ENCODE measurements at places on chromosomes 6 and 20.
A peak's percentile ranks its signal among the peaks of the same experiment; 100 is the strongest.

GRCh38 chr6:78397499-78397898, 469.9 kb upstream of the IRAK1BP1 start:
- no peak for DNase-seq

DNA sequence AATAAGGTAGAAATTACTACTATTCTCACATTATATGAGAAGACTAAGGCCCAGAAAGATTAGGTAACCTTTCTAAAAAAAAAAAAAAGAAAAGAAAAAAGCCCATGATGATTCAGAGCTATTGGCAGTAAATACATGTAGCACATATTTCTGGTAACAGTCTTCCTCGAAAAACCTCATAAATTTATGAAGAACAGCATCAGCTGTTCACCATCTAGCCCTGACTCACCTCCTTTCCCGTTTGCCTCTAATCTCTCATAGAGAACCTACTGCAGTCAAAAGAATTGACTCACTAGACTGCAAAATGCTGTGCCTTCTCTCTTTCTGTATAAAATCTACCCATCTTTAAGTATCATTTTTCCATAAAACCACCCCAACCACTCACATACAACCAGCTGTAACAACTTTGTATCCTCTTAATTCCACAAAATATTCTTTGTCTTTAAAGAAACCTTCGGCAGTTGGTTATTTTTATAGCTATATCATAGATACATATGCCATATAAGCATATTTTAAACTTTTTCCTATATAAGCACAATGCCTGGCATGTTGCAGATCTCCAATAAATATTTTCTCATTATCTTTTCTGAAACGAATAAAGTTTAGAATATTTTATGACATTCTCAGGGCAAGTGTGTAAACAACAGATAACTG, 152.7 kb upstream of the ENPP5 start:
- no peak for DNase-seq

- DNase-seq: no peak
Observed at GRCh38 chr20:51428401-51429143, 113.9 kb downstream of the NFATC2 start.

DNA sequence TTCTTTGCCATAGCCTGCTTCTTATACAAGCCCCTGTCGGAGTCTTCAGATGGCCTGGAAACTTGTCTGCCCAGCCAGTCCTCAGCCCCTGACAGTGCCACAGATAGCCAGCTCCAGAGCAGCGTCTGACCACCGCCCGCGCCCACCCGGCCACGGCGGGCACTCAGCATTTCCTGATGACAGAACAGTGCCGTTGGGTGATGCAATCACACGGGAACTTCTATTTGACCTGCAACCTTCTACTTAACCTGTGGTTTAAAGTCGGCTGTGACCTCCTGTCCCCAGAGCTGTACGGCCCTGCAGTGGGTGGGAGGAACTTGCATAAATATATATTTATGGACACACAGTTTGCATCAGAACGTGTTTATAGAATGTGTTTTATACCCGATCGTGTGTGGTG, 29.5 kb downstream of the SLCO4A1 start:
- DNase-seq: no peak

GRCh38 chr20:11861479-11861878, 56.2 kb upstream of the BTBD3 start:
- no peak for DNase-seq

- no peak for DNase-seq
Observed at GRCh38 chr20:32973077-32973717, 31.0 kb downstream of the SUN5 start.

DNA sequence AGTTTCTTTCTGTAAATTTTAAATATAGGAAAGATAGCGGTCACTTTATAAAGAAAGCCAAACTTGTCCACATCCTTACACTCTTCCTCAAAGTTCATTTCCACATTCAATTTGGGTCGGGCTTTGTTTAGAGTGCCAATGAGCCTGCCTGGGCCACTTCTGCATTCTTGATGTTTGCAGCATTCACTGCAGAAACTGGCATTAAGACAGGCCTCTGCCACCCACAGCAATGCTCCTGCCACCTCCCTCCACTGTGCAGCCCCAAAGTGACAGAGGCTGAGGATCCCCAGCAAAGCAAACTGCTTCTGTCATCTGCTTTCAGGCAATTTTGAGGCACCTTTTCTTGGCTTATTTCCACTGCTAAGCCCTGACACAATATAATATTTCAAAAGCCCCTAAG, 61.2 kb downstream of the TNFAIP3 start:
- peak; percentile 14 for DNase-seq

DNA sequence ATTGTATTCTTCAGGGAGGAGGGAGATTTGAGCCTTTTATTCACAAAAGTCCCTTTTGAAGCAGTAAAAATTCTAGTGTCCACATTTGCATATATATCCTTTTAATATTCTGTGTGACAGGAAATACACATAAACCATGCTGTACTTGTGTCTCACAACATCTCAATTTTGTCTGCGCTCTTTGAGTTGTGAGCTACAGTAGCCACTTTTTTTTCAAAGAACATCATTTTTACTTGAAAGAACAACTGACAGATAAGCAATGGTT, 21.3 kb downstream of the LMBRD1 start:
- no peak for DNase-seq

DNA sequence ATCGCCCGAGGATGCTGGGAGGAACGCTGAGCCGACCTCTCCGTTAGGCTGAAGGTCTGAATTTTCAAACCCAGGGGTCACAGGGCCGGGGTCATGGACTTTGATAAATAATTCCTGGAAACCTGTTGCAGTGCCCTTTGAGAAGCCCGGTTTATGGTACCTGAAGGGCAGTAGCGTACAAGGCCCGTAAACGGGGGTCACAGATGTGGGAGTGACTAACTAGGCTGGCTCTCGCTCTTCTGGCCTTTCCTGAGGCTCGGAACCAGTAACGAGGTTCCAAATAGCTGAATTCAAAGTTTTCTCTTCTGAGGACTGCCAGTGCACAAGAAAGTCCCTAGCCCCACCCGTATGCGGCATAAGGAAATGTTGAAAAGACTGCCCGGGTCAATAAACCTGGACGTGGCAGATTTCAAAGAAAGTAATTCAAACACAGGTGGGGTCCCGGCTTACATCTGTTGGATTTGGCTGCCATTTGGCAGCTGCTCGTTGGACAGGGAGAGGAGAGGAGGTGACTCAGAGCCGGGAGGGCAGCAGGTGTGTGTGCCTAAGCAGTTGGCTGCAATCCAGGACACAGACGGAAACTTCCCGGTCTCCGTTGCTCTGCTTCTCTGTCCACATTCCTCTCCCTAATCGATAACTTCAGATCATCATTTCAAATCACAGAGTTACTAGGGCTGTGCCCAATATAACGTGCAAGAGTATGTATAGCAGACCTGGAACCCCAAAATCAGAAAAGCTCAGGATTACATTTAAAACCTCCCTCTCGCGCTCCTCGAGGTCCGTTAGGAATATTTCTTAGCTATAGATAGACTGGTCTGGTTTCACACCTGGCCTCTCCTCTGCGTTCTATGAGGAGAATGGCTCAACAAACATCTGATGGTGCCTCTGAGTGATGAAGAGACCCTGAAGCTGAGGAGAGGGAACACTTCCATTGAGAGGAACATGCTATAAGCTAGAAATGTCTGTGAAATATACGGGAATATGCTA, 765 bp upstream of the GMDS start:
- no peak for DNase-seq

DNA sequence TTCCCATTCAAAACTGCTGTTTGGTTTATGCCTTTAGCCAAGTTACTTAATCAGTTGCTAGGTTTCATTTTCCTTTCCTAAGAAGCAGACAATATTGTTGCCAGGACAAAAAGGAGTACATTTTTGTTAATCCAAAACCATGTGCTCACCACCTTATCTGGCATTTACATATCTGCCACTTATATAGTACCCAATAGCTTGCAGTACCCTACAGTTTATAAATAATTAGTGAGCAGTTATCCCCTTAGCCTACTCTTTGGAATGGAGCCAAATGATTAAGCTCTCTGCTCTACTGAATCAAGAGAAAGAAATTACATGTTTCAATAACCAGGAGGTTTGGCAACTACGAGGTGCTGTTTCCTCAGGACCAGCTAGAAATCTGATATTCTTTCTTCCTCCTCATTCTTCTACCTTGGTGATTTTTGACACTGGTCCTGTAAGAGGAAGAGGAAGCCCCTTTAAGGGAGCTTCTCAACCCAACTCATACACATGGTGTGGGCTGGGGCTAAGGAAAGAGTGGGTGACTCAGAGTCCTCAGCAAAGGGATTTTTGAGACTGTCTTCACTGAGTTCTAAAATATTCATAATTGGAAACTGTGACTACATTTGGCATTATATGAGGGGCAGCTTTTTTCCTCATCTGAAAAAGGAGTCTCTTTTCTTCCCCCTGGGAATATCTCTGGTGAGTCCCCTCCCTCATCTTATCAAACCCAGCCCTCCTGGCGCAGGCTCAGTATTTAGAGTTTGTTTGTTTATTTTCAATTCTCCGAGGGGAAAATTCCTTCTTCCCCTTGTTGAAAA, 1.5 kb downstream of the ZNFX1 start:
- DNase-seq: peak; percentile 32

- no peak for DNase-seq
Observed at GRCh38 chr6:47810885-47811284, 29.1 kb downstream of the OPN5 start.

DNA sequence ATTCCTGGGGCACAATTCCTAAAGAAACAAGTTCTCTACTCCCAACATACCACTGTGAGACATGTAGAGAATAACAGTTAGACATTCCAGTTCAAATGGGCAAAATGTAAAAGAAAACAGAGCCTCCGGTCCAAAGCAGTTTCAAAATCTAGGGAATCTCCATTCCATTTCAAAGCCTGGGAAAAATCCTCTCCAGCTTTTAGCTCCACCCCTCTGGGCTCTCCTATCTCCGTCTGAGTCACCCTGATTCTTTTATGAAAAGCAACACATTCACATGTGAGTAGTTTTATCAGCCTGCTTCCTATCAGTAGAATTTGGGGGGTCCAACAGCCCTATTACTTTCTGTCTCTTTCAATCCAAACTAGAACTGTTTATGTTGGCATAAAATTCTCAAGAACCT, 3.7 kb downstream of the CSNK2A1 start:
- no peak for DNase-seq

DNA sequence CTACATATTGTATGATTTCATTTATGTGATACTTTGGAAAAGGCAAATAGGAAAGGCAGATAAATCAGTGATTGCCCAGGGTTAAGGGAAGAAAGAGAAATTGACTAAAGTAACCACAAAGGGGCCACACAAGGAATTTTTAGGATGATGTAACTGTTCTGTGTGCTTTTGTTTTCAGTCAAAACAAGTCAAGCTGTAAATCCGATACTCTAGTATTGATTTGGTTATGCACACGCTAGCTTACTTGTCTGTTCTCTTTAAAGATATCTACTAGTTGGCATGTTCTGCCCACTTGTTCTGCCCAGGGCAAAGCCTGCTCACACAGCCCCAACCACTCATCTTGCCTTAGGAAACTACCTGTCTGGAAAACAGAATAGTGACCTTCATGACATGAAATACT, 6.4 kb downstream of the FBXL4 start:
- no peak for DNase-seq

DNA sequence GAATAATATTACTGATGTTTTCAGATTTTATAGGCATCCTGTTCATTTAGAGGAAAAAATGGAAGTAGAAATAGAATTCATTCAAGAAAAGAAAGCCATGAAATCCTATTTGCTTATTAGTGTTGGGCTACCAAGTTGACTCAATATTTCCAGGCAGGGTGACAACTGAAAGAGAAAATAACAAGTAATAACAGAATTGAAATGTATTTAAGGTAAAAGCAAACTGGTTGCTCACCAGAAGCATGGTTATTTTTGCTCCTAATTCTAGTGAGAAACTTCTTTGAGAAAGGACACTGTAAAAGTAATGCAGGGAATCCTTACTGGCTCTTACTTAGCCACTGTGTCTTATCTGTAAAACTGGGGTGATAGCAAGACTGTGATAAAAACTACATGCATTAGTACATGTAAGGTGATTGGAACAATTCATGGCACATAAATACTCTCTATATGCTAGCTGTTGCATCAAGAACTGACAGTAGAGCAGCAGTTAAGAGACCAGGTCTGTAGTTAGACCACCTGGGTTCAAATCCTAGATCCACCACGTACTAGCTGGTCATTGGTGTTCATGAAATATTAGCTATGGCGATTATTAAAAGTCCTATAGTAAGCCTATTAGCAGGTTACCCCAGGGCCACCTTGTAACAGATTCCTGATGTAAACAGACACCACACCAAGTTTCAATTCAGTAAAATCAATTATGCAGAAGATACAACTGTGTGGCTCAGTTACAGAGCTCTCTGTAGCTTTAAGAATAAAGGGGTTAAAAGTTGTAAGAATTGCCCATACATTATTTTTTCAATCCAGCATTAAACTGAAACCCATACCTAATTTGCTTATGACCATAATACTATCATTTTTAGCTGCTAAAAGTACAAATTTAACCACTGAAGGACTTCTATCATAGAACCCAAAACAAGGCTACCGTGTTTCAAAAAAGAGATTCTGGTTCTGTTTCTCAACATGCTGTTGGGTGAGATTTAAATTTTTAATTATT, 159.2 kb upstream of the COL21A1 start:
- DNase-seq: no peak

GRCh38 chr6:134535831-134536230, 217.9 kb upstream of the SGK1 start:
- no peak for DNase-seq

DNA sequence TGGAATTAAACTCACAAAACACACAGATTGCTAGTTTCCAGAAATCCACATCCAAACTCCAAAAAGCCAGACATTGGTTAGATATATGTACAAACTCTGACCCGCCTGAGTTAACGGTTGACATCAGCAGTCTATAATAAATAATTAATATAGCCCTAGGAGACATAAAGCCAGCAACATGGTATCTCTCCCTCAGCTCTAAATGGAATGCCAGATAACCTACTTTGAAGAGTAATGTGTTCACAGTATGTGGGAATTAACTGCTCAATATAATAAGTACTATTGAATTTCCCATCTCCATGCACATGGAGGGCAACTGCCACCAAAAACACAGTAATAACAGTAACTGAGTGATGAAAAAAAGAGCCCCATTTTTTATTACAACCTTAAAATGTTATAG, 383.2 kb downstream of the CD83 start:
- no peak for DNase-seq

DNA sequence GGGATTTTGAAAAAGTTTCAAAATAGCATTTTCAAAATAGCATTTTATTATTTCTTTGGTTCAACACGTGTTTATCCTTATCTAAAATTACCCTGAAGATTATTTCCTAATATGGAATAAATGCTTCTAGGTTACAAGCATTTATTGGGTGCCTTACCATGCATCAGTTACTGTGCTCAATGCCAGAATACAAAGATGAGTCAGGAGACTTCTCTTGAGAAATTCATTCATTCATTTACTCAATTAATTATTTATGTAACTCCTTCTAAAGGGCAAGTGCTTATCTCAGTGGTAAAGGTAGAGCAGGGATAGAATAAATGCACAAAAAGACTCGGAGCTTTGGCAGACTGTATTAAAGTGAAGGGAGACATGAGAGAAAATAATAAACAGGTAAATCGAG, 150.1 kb upstream of the PDE7B start:
- no peak for DNase-seq

- DNase-seq: no peak
Observed at GRCh38 chr6:63640062-63640461, 4.5 kb downstream of the PHF3 start.

- peak; percentile 67 for DNase-seq
Observed at GRCh38 chr20:50588034-50588736, 78.0 kb downstream of the PTPN1 start.

GRCh38 chr6:6406715-6407070, 86.2 kb upstream of the F13A1 start:
- no peak for DNase-seq
